Activated T-cell treated with anti-CD3 and anti-CD28 coated beads for 48 hours (primary cell): ENCODE measurements at places on chromosomes 3 and 15.

DNA sequence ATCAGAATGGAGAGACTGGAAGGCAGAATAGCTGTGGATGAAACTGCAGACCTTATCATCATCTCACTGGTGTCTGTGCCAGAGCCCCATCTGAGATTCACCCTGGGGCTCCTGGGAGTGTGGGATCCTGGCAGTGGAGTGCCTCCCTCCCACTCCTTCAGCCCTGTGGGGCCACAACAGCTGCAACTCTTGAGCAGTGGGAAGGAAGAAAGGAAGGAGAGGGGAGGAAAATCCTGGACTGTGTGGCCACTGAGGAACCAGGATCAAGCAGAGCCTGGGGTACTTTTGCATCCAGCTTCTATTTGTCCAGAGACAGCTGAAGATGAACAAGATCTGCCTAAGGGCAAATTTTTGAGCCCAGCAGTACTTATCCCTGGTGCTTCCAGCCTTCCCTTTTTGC, 13.1 kb upstream of the ALDH1A2 start:
- no peak for DNase-seq

DNA sequence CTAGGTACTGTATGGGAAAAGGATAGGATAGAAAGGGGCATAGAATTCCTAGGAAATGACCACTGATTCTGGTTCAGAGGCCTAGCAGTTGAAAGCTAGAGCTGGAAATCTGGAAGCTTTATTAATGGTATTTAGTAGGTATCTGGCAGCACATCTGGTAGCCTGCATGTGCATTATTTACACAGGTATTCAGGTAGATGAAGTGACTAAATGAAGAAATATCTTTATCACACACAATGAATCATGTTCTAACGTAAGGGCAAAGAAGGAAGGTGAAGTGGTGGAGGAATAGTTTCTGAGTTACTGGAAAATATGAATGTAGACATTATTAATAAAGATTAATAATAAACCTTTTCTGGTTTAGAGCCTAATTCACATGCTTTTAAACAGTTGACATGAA, 119.9 kb downstream of the MBNL1 start:
- DNase-seq, result no peak

DNA sequence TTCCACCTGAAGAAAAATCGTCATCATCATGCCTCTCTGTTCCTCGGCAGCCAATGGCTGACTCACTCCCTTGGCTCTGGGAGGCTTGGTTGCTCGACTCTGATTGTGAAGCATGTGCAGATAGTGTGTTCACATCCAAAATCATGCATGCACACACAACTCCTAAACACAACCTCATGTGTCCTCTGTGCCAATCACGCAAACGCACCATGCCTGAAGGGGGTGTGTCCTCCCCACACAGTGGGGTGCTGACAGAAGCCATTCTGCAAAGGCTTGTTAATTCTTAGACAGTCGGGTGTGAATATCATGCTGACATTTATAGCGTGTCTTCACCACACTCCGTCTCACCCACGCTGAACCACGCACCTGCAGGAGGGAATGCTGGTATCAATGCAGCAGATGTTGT, 11.4 kb upstream of the CCDC174 start:
- no peak for DNase-seq

- DNase-seq, result no peak
Observed at GRCh38 chr3:40961104-40961857, 238.0 kb upstream of the CTNNB1 start.

- DNase-seq, result no peak
Observed at GRCh38 chr3:69941439-69942176, 57.9 kb upstream of the SAMMSON start.

DNA sequence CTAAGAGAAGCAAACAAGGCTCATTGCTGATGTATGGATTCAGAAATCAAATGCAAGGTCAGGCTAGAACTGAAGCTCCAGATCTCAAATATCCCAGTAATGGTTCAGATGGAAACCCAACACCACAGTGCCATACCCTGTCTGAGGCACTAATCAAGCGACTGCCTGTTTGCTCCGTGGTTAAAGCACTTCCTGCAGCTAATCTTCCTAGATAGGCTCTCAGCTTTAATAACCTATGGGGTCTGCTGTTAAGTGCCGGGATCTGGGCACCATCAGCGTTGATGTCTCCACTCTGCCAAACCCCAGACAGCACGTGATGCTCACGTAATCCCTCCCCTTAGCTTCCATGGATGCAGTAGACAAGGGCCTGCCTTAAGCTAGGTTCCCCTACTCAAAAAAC, 262.6 kb downstream of the MECOM start:
- no peak for DNase-seq

DNA sequence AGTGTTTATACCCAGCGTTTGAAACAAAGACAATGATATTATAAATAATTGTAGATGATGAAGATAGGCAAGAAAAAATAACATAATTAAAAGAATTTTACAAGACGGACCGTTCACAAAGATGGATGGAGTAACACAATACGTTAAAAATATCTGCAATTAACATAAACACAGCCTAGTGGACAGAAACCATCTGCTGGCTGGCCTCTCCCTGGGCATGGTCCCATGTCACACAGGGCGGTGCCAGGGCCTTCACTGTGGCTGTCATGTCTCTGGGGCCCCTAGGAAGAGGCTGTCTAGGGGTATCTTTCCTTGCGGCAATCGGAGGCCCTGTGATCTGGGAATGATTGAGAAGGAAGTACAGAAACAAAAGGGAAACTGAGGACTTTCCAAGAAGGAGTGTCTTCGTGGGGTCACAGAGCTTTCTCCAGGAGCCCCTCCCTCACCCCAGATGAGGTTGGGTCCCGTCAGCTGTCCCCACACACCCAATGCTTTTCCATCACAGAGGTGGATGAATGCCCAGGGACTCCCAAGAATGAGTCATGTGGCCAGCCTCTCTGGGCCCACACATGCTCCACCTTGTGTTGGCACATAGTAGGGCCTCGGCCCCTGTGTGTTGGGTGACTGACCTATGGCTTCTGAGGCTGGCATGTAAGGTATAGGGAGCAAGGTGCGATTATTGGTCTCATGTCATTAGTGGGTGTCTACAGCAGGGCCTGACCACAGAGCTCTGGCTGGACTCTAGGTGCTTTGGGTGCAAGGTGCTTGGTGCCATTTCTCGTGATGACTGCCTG, 87.1 kb downstream of the DNAJB8 start:
- no peak for DNase-seq

- peak; percentile 60 for DNase-seq
Observed at GRCh38 chr3:186882881-186883685, 40.6 kb downstream of the ADIPOQ start.

DNA sequence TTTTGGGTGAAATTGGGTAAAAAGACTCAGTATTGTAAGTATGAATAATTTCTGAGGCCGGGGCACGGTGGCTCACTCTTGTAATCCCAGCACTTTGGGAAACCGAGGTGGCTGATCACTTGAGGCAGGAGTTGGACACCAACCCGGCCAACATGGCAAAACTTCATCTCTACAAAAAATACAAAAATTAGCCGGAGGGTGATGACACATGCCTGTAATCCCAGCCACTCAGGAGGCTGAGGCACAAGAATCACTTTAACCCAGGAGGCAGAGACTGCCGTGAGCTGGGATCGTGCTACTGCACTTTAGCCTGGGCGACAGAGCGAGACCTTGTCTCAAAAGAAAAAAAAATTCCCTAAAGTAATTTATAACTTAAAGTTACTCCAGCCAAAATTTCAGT, 162.2 kb downstream of the APBA2 start:
- no peak for DNase-seq

- no peak for DNase-seq
Observed at GRCh38 chr3:56825567-56826438, 24.1 kb upstream of the ARHGEF3 start.

- DNase-seq, result no peak
Observed at GRCh38 chr3:176795891-176796290, 401.4 kb downstream of the TBL1XR1 start.

DNA sequence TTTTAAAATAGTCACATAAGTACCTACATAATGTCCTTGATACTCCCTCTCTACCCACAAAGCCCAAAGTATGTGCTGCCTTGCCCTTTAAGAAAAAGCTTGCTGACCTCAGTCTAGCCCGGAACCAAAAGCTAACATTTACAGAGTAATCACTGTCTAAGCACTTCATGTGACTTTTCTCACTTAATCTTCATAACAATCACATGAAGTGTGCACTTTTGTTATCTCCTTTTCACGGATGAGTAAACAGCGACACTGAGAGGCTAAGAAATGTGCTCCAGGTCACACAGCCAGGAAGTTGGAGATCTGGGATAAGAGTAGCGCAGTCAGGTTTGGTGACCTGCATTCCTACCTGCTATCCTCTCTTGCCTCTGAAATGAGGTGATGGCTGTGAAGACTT, 194.0 kb downstream of the ITPR1 start:
- DNase-seq, result no peak

GRCh38 chr3:25725810-25726209, 57.4 kb downstream of the NGLY1 start:
- DNase-seq, result no peak

DNA sequence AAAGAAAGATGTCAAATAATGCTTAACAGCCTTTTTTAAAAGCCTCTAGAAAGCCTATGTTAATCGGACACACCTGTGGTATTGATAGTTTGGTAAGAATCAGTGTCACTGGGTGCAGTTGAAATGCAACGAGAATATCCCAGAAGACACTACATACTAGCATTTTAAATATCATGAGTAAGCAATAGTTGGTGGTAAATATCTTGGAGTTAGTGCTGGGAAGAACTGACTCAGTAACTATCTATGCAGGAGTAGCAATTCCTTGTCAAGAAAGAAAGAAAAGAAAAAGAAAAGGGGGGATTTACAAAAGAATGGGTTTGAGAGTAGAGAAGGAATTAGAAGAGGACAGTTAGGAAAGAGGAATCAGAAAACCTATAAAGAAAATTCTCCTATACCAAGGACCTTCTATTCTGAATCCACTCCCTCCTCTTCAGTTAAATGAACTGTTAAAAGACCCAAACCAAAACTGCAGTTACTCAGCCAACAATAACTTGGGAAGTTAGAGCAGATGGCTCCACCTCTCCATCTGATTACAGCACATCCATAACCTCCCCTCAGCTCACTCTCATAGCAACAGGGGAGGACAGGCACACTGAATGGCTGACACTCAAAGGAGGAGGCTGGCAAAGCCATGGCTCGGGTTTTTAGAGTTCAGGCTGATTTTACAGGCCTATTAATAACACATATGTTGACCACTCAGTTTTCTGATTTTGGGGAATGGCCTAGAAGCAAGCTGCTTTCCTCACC, 207.6 kb upstream of the MDFIC2 start:
- no peak for DNase-seq

DNA sequence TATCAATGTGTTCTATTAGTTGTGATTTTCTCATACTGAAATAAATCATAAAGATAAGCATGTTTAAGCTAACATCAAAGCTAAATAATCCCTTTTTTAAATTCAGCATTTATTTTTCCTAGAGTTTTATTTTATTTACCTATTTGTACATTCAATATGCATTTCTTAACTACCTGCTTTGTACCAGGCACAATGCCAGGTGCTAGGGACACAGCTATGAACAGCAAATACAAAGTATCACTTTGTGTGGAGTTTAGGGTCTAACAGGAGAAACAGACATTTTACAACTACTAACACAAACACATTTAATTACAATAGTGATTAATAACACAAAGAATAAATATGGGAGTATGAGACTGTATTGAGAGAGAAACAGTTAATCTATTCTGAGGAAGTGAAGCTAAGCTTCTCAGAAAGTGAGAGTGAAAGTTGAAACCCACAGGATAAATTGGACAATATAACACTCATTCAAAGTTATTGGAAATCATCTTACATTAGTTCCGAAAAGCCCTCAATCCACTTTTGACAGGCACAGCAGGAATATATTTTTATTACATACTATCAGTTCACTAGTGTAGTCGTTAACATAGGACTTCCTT, 159.6 kb downstream of the GBE1 start:
- DNase-seq, result no peak

- DNase-seq, result no peak
Observed at GRCh38 chr3:175278680-175279079, 419.5 kb downstream of the NAALADL2 start.

DNA sequence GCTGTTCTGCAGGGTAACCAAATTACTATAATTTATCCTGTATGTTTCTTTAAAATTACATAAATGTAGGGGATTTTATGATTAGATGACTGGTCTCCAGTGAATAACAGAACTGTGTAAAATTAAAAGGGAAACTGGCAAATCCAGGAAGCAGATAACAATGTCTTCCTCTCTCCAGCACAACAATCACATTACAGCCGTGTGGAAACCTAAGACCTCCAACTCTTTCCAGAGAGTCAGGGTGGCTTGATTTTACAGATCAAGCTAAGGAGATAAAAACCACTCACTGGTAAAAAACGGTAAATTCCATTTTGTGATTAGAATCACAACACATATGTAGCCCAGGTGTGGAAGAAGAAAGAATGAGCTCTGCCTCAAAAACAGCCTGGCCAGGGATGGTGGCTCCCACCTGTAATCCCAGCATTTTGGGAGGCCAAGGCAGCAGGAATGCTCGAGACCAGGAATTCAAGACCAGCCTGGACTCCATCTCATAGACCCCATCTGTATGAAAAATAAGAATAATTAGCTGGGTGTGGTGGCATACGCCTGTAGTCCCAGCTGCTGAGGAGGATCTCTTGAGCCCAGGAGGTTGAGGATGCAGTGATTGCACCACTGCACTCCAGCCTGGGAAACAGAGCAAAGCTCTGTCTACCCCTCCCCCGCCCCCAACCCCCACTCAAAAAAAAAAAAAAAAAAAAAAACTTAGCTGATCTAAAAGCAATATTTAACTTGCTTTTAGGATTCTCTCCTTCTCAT, 29.0 kb downstream of the IL17RD start:
- no peak for DNase-seq

DNA sequence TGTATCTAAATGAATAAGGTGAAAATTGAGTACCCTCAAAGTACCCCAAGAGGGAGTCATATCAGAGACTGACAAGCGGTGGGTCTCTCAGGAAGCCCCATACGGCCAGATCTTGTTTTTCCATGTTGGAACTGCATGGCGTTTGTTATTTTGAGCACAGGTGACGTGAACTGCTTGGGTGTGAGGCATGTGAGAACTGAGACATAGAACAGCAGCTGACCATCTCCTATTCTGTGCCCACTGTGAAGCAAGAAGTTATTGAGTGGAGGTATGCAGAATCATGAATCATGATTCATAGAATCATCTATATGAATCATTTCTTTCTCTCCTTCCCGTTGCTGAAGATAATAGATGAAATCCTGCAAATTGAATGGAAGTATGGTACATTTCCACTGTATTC, 4.6 kb downstream of the VPS8 start:
- DNase-seq, result no peak

DNA sequence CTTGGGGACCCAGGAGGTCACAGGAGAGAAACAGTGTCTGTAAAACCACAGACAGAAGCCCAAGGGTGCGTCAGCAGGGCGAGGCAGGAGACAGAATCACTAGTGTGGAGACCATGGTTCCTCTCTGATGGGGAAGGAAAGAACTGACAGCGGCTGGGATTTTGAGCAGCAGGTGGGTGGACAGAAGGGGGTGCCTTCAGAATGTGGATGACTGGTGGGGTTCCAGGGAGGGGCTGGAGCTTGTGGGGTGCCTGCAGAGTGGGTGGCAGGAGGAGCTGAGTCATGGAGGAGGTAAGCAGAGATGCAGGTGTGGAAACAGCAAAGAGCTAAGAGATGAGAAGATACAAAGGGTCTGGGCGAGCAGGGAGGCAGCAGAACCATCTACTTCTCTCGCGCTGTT, 124.2 kb downstream of the GABRB3 start:
- DNase-seq, result no peak

- DNase-seq, result no peak
Observed at GRCh38 chr3:183151086-183151485, 11.4 kb downstream of the LAMP3 start.

GRCh38 chr15:85837011-85837433, 42.3 kb upstream of the KLHL25 start:
- no peak for DNase-seq

- DNase-seq, result no peak
Observed at GRCh38 chr3:46484388-46484787, 13.4 kb upstream of the RTP3 start.

GRCh38 chr3:78483090-78483489, 1284.7 kb downstream of the ROBO1 start:
- no peak for DNase-seq
